ENCODE measurements at places on chromosomes 5 and 9.

- DNase-seq, result no peak
Observed at GRCh38 chr5:60163762-60164161, 270.2 kb upstream of the PDE4D start.

- no peak for DNase-seq
Observed at GRCh38 chr5:129658801-129659200, 89.1 kb upstream of the MINAR2 start.

DNA sequence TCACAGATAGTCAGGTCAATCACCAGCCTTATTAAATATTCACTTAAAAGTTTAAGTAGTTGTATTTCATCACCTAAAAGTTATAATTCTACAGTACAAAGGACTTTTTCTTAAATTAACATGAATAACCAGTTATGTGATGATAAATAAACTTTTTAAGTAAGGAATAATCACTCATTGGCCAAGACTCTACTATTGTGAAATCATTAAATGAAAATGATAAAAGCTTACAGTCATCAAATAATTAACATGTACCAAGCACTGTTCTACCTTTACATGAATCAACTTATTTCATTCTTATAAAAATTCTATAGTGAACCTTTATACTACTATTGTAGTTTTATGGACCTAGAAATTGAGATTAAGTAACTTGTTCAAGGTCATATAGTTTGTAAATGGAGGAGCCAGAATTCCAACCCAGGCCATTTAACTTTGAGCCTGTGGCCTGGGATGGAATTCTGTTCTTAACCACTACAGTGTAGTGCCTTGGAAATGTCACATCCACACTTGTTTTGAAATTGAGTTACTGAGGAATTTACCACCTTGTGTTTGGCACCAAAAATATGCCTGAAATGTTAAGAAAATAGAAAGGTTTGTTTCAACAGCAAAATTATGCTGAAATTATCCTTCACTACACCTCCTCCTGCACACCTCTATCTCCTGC is 32.8 kb upstream of the MSANTD3 start:
- no peak for DNase-seq

DNA sequence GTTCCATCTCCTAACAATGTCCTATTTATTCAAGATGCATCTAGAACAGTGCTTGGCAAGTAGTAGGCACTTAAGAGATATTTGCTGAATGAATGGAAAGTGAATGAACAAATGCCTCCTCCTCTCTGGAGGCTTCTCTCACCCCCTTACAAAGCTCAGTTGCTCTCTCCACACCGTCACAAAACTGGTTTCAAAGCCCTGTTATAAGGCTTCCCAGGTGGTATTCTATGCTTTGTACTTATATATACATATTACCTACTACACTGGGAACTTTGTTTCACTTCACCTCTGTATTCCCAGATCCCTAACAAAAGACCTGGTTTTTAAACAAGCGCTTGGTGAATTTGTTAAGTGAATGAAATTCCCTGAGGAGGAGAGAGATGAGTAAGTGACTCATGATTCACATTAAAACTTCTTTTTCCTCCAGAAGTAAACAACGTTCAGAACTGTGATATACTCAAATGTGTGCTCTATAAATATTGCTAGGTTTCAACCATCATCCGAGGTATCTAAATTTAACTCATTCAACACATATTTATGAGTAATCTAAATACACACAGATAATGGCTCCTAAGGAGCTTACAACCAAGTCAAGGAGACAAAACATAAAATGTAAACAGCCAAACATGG is 36.0 kb downstream of the DENND1A start:
- peak; percentile 2 for DNase-seq

DNA sequence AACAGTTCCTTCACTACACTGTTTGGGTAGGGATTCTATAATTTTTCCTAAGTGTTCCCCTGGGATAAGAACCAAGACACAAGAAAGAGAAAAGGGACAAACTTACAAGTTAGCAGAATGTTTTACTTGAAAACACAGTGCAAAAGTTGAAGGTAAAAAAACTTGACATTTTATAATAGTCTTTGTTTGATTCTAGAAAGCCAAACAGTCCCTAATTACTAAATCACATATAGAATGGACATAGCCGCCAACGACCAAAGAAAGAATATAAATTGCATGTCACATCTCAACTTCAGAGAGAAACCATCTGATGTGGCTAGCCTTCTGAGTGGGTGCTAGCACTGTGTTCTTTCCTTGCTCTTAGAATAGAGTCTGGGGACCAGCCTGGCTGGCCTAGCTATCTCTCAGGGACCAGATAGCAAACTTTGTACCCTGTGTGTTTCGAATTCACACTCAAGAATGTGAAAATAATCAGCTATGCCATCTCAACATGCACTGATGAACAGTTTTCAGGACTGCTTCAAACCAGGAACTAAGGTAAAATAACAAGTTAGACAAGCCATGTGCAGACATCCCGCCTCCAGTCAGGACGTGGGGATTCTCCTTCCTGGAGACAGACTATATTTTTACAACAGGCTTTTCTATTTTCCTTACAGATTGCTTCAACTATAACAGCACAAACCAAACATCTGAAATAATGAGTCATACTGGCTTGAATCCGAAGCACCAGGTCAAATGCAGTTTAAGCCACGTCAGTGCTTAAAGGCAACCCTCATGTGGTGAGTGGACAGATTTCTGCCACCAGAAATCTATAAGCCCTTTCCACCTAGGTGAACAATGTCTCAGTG is 53.7 kb downstream of the LHFPL2 start:
- DNase-seq, result peak; percentile 97

DNA sequence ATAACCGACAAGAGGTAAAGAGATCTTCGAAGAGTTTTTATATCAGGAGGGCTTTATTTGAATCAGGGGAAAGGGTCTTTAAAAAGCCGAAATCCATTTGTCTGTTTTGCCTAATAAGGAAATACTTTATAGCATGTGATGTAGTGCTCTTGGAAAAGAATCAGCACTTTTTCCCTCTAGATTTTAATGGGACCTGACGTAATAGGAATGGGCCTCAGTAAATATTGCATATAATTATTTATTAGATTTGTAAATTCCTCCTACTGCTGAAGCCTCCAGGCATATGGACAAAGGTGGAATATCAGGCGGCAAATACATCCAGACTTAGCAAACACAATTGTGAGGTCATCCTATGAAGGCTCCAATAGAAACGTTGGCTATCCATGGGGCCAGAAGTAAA is 50.9 kb downstream of the ACTBL2 start:
- DNase-seq, result no peak

DNA sequence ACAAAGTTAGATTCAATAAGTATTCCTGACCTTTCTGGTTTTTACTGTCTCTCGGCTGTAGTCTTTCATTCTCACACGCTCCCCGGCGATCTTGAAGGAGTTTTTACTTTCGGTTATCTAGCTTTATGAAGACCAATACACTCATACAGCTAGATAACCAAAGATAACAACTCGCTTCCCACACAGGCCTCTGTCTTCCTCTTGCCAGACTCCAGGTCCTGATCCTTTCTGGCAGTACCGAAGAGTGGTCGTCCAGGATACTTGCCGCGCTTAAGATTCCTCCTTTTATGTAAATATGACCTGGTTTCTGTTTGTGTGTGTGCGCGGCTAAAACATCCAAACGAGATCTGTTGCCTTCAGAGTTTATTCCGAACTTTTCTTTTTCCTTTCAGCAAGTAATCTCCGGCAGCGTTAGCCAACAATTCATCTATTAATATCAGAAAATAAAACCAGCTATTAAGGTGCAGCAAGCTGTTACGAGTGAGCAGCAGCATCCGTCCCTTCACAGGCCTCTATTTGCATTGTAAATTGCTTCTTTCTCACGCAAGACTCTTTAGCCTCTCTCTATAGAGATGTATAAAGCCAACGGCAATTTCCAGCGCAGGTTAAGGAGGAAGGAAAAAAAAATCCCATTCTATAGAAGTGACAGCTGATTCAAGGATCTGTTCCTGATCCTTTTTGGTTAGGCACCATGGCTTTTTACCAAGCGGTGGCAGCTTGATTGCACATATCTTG is 216.1 kb downstream of the MEF2C start:
- DNase-seq, result no peak

DNA sequence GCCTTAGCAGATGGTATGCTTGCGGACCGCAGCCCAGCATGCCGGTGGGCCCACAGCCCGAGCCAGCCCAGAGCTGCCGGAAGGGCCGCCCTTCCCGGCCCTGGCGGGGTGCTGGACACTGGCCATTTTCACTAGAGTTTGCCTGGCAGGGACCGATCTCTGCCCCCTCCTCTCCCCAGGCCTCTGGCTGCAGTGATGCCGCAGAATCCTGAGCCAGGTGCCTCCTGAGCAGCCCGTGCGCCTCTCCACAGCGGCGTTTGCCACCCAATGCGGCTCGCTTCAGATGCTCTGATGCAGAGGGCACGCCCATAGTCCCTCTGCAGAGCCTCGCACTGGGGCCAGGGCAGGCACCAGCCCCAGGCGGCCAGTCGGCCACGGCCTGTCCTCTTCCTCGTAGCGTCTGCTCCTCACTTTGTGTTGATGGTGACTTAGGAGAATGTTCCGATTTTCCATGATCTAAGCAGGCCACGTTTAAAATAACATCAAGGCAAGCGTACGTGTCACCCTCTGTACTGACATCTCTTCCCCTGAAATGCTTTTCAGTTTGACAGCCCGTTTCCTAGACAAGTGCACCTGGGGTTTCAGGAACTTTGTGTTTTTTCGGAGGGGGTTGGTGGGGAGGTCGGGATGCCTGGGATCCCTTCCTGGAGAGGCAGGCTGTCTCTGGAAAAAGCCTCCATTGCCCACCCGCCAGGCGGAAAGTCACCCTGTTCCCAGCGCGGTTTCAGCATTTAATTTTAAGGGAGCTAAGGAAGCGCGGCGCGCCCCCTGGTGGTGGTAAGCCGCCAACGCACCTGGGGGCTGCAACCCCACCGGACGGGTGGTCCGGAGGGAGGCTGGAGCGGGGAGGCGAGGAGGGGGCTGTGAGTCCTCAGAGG is 29.8 kb upstream of the HMCN2 start:
- DNase-seq, result peak; percentile 13

- DNase-seq, result no peak
Observed at GRCh38 chr9:34686231-34686630, 4.8 kb downstream of the CCL19 start.

DNA sequence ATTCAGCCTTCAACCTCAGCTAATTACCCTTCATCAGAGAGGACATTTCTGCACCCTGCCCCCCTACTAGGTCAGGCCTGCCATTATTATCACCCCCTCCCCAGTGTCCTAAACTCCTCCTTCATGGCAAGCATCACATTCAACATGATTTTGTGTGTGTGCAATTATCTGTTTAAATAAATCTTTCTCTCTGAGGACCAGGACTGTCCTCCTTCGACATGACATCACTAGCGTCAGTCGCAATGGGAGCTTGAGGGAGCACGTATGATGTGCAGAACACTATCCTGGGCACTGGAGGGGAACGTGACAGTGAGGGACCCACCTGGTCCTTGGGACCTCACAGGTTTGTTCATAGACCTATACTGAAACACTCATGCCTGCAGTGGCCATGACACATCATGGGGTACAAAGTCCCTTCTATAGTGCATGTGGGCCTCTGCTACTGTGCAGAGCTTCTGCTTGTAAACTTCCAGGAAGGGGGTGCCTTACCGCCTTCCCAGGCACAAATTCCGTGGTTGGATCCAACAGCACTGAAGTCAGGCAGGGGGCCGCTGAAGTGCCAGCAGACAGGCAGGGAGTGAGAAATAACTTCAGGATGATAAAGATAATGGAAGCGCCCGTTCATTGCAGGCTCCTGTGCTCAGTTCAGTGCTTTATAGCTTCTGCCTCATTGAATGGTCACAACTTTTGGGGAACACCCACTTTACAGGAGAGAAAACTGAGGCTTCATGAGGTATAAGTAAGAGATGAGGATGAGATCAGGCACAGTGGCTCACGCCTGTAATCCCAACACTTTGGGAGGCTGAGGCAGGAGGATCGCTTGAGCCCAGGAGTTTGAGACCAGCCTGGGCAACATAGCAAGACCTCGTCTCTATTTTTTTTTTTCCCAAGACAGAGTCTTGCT is 36.0 kb upstream of the STXBP1 start:
- no peak for DNase-seq

DNA sequence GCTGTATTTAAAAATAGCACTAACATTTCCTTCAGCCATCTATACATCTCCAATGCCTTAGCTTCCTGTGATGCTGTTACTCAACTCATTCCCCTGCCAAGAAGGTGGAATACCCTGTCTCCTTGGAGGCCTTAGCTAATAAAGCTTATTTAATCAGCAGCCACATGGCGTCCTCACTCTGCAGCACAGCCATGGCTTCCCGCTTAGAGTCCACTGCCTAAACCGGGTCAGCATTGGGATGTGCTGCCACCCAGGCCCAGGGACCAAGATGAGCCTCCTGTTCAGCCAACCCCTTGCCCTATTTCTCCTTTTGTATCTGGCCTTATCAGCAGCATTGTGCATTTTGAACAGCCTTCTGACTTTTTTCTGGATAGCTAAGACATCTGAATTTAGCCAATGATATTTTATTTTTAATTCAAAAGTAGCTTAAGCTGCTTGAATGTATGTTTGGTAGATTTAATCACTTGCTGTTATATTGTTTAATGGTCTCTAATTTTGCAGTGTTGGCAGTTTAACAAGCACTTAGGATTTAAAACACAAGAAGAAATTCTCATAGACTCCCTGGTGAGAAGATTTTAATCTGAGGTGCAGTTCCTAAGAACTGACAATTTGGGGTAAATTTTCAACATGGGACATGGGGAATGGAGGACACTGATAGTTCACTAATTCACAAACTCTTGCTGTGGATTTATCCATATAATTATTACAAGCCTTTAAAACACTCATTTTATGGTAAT is 113.0 kb downstream of the RPS23 start:
- DNase-seq, result no peak

DNA sequence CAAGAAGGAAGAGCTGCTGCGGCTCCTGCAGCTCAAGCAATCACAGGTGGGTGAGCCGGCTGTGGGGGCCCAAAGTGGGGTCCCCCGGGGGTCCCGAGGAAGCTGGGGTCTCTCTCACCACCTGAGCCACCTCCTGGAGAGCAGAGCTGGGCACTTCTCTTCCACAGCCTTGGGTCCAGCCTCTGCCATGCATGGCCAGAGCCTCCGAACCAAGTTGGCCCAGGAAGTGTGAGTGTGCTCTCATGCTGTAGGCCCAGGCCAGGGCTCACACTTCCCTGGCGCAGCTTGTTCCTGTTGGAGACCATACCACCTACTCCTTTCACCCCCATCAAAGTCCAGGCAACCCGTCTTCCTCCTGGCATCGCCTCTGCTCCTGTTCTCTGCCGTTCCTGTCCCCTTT is 19.7 kb downstream of the HMCN2 start:
- no peak for DNase-seq

GRCh38 chr5:175288048-175288621 is 155.8 kb downstream of the DRD1 start:
- DNase-seq, result no peak

DNA sequence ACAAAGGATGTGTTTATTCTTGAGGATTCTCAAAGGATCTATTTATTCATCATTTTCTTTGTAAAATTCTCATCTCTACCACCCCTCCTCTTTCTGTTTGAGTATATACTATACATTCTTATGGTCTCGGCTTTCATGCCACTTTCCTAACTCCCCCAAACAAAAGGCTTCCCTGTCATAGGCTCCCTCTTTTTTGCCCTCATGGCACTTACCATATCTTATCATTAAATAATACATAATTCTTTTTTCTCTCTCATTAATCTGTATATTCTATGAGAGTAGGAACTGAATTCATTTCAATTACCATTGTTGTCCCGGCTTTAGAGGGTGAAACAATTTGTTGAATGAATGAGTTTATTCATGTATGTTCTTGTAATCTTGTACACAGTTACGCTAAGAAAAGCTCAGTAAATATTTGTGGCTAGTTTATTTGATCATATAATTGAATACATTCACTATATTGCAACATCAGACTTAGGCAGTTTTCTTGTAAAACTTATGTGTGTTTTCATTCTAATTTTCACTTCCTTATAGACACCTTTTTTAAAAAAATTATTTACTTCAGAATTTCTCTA is 254.6 kb downstream of the EDIL3 start:
- no peak for DNase-seq

Data from AG04450 (cell line).